ENCODE measurements at places on chromosomes 7 and 10.

DNA sequence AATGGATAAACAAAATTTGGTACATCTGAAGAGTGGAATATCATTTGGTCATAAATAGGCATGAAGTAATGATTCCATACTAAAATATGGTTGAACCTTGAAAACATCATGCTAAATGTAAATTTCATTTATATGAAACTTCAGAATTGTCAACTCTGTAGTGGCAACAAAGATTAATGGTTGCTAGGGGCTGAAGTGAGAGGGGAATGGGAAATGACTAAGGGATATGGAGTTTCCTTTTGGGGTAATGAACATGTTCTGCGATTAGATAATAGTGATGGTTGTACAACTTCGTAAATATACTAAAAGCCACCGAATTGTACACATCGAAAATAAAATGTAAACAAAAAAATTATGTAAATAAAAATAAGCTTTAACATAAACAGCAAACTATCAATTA lies 384.1 kb upstream of the STEAP1 start:
- DNase-seq, result no peak

GRCh38 chr10:109866995-109867635 lies 56.2 kb downstream of the XPNPEP1 start:
- DNase-seq, result no peak

GRCh38 chr7:140540136-140540777 lies 61.0 kb upstream of the MKRN1 start:
- DNase-seq, result no peak

- peak; percentile 62 for DNase-seq
Measured at GRCh38 chr7:2651336-2651735, 19.6 kb downstream of the TTYH3 start.

DNA sequence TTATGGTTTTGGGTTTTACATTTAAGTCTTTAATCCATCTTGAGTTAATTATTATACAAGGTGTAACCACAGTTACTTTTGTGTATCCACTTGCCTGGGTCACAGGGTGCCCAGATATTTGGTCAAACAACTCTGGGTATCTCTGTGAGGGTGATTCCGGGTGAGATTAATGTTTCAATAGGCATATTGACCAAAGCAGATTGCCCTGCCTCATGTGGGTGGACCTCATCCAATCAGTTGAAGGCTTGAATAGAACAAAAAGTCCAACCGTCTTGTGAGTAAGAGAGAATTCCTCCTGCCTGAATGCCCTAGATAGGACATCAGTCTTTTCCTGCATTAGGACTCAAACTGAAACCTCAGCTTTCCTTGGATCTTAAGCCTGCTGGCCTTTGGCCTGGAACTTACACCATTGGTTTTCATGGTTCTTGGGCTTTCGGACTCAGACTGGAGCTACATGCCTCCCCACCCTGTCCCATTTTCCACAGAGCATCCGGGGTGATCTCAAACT lies 68.9 kb upstream of the ST8SIA6 start:
- DNase-seq, result no peak

- no peak for DNase-seq
Measured at GRCh38 chr10:6408799-6409198, 171.3 kb downstream of the PRKCQ start.

DNA sequence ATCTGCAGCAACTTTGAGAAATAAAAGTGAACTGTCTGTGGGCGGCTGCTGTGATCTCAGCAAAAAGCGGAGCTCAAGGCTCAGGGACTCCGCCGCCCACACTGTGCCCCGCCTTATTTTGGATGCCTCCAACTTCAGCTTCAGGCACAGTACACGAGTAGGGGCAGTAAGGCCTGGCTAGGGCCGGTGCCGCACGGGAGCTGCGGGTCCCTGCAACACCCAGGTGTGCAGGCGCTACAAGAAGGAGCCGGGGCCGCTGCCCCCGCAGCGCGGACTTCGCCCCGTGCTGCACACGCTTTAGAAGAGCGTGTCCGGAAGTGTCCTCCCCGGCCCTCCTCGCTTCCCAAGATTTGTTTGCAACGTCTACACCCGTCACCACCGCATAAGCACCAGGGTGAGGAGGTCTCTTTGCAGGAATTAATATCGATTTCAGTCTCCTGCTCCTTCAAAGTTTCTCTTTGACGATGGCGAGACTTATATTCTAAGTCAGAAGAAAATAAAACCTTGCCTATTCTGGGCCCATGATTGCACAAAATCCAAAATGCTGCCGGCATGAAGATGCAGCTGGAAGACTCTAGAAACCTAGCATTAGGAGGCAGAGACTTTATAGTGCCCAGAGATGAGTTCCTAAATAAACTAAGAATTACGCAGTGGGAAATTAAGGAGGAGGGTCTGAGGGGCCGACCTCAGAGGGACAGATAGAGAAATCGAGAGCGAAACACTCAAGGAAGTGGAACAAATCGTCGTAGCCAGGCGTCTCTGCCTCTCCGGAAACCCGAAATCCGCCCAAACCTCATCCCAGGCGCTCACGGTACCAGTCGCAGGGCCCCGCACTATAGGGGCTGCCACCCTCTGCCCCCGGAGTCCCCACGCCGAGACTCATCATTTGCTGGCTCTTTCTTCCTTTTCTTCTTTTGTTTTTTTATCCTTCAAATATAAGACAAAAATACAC lies 6.4 kb downstream of the VAX1 start:
- peak; percentile 48 for DNase-seq

DNA sequence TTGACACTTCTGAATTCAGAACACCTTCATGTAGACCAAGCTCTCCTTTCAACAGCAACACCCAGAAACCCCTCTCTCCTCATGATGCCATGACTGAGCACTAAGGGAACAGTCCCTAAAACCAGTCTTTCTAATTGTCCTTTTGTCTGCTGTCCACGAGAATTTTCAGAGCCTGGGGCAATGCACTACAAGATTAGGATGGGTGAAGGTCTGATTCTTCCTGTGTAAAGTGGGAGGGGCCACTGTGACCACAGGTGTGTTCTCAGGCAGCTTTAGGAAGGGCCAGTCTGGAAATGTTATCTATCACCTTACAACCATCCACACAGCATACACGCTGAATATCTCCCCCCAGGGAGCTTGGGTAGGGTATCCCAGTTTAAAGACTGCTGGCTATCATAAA lies 7.9 kb downstream of the PAXIP1 start:
- DNase-seq, result no peak

DNA sequence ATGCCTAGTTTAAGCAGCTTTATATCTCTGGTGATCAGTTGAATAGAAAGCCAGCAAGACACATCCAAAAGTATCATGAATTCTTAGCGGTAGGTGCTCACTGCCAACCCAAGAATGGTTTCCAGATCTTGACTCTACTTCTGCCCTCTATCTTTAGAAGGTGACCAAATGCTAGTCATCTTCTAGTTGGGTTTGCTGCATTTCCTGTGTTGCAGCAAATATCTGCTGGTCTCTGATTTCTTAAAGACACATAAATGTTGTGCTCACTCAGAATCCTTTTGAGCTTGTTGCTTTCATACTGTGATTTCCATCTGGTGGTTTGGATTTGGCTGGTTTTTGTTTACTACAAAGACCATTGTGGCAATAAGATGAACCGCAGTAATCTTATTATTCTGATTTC lies 2.2 kb downstream of the CDC123 start:
- no peak for DNase-seq

DNA sequence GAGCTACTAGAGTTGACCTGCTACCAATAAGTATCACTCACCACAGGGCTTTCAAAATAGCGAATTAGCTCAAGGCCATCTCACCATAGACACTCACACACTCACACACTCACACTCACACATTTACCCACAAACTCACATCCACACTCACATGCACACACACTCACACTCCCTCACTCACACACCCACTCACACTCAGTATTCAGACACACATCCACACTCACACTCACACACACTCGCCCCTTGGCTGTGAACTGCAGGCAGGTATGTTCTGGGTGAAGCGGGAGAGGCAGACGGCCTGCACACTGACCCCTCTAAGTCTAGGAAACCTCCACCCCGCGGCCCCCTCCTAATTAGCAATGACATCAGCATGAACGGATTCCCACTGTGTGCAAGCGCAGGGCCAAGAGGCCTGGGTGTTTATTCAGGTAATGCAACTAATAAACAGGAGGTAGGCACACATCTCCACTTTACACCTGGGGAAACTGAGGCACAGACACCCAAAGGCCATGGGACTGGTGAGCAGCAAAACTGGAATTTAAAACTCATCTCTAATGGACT lies 94.6 kb downstream of the ADARB2 start:
- DNase-seq, result no peak

GRCh38 chr10:1957057-1957456 lies 219.7 kb upstream of the ADARB2 start:
- peak; percentile 17 for DNase-seq

- no peak for DNase-seq
Measured at GRCh38 chr10:6055929-6056328, 6.2 kb downstream of the IL2RA start.

DNA sequence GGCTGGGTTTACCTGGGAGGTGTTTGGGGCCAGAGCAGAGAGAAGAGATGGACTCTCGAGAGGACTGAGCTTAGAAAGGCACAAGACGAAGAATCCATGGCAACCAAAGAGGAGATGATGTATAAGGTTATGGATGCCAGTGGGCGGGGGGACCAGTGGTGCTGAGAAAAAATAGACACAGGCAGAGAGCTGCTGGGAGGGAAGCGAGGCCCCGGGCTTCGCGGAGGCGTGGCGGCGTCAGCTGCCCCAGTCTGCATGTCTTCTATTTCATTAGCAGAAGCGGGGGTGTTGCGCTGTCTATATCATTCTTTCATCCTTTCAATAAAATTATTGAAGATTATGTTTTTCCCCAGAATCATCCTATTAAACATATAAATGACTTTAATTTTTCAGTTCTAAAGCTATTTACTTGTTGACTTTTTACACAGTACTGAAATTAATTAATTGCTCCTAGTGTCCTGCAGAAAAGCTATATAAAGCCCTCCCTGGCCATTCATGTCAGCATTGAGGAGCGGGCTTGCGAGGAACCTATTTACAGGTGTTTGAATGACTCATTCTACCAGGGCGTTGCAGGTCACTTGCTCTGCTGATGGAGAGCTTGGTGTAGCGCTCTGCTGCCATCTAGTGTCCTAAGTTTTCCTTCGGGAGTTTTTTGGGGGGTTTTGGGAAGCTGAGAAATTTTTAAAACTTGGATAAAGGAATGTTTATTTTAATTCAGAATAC lies 42.9 kb upstream of the BHLHA15 start:
- peak; percentile 51 for DNase-seq

DNA sequence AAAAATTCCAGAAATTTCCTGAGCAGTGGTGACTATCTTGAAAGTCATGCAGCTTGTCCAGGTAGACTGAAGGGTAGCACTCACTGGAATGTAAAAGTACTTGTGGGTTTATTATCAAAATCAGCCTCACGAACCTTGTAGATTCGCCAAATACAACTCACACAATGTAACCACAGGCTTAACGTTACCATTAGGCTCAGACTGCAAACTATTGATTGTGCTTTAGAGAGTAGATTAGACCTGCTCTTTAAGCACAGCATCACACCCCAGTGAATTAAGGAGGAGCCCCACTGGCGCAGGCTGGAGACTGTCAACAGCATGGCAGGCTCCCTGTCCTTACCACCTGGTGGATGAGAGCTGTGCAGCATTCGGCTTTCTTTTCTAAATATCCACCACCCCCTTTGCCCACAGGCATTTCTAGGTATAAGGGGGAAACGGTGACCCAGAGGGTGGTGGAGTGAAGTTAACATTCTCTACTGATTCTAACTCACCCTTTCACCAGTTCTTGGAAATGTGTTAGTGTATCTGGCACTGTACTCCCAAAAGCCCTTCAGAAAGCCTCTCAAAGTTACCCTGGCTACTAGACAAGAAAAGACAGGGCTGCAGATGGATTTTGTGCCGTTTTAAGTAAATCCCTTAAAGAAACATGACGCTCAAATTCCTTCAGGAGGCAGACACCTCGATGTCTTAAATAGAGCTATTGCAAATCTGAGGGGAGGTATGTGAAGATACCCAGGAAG lies 56.6 kb downstream of the GSDME start:
- DNase-seq, result no peak

- no peak for DNase-seq
Measured at GRCh38 chr7:44138698-44139097, 2.4 kb downstream of the MYL7 start.

GRCh38 chr7:151694828-151695580 lies 175.3 kb upstream of the RHEB start:
- DNase-seq, result peak; percentile 16

DNA sequence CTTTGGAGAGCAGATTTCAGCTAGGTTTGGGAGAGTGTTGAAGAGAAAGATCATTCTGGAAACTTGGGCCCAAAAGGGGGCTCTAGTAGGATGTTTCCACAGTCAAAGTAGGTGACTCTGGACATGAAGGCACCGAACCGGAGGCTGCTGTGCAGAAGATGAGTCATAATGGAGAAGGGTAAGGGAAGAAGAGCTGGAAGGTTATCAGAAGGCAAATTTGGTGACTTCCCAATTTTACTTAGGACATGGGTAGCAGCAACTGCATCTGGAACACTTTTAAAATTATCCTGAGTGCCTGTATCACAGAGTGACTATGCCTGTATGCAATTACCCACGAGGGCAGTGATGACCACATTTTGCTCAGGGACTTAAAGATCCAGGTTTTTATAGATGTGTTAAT lies 38.8 kb downstream of the PIK3AP1 start:
- DNase-seq, result no peak

DNA sequence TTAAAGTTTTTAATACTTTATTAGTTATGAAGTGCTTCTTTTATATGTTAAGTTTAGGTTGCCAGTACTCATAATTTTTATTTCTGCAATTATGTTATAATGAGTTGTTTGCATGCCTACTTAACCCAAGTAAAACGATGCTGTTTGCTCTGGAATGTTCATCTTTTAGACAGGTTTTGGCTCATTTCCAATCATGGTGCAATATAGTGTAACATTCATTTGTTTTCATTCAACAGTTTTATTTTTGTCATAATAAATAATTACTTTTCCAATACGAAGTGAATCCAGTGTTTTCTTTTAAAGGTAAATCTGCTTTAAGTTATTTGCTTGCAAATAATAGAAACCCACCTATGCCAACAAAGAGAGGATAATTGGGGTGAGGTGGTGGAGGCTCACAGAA lies 22.1 kb downstream of the ARL5B start:
- DNase-seq, result no peak

DNA sequence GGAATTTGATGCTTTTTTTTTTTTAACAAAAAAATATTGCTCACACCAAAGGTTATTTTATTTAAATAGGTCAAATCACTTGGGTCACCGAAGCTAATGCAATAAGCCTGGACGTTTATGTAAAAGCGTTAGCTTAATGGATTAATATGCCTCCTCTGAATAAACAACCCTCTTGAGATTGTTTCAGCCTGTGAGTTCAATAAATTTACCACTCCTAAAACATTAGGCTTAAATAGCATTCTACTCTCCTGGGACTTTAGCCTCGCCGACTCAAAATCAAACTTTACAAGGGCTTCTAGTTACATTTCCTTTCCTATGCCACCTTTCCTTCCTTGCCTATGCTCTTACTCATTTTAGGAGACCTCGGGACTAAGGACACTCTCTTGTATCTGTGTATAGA lies 79.3 kb downstream of the DNAJB9 start:
- no peak for DNase-seq

DNA sequence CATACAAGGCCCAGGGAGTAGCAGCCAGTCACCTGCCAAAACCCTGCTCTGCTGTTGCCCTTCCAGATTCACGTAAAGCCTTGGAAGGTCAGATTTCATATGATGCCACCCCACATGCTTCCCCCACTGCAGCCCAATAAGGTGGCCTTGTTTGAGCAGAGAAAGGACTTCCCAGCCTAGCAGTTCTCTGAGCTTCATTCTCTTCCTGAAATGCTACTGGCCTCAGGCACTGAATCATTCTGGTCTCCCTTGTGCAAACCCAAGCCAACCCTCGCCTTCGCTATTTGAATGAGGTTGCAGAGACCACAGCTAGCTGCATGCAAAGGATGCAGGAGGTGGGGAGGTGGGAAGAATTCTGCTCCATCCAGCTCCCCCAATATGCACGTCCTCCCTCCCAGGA lies 60.3 kb upstream of the PLXNA4 start:
- DNase-seq, result no peak

- DNase-seq, result peak; percentile 58
Measured at GRCh38 chr10:103605359-103606096, 112.0 kb downstream of the NEURL1 start.
